Activated naive CD8-positive, alpha-beta T cell treated with anti-CD3 and anti-CD28 coated beads, Interleukin-2, amount 10 ng/mL, durations not matched to agents 7 days and 5 days (primary cell): ENCODE measurements at places on chromosomes 11 and 22. TPM values are rescaled to one million over a fixed set of nuclear protein-coding genes. Genes with fewer than 3 reads are reported as not detected.

DNA sequence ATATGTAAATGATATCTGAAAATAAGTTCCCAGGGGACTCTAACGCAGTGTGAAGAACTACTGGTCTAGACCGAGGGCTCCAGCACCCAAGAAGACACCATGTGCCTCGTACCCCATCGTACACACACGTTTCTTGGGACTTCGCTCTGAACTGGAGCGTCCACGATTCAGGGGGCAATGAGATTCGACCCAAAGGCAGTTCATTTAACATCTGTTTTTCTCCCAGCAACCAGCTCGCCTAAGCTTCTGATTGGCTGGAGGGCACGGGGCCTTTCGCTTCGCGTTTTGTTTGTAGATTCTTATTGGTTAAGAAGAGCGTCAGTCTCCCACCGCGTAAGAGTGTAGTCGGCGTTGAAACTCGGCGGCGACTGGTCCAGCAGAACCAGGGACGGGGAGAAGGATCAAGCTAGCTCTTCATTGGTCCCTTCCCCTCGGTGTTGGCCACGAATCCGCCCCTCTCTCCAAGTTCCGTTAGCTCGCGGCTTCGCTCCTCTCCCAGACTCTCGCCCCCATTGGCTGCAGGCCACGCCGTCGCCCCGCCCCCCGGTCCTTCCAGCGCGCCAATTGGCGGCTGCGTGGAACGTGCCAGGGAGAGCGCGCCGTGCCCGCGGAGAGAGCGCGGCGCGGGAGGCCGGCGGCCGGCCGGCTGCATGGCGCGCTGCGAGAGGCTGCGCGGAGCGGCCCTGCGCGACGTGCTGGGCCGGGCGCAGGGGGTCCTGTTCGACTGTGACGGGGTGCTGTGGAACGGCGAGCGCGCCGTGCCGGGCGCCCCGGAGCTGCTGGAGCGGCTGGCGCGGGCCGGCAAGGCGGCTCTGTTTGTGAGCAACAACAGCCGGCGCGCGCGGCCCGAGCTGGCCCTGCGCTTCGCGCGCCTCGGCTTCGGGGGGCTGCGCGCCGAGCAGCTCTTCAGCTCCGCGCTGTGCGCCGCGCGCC, at the start of gene PDXP:
Gene PDXP (plus strand): TSS at position 591 of the 933 bp plus-strand sequence. CDS start 60 bp downstream, at position 651.
- H3K4me3 ChIP-seq: peak within 1 kb of the TSS; percentile 95
- peak; percentile 99 for DNase-seq
- no peaks in the 10 kb centered on the region for H3K27me3 ChIP-seq
- H3K4me1 ChIP-seq: peaks cover 35% of the 10 kb centered on the region
- H3K36me3 ChIP-seq: peaks cover 11% of the 10 kb centered on the region

GRCh38 chr11:74783241-74783871, 34.7 kb downstream of the RNF169 start:
- H3K27me3 ChIP-seq: no peaks in the 10 kb centered on the region
- peak overlapping the region; percentile 53 for H3K27ac ChIP-seq
- H3K4me3 ChIP-seq: peak overlapping the region; percentile 54
- peaks cover 19% of the 10 kb centered on the region for H3K4me1 ChIP-seq

DNA sequence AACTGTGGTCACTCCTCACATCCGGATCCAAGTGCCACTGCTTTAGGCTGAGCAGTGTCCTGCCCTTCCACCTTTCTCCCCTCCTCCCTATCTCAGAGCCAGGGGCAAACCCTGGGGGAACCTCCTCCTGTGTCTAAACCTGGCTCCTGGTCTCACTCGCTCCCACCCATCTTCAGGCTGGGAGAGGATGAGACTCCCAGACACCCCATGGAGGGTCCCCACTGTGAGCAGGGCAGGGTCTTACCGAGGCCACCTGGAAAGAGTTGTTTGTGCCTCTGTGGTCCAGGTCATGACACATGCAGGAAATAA, 93.6 kb downstream of the PDE2A start:
- no peak overlapping the region for H3K4me3 ChIP-seq
- peaks cover 9% of the 10 kb centered on the region for H3K4me1 ChIP-seq
- no peak for DNase-seq
- no peak overlapping the region for H3K27ac ChIP-seq
- no peaks in the 10 kb centered on the region for H3K36me3 ChIP-seq

The OR51T1 gene
- not detected for total RNA-seq

The TMEM191C gene
- total RNA-seq: 5.4 TPM

DNA sequence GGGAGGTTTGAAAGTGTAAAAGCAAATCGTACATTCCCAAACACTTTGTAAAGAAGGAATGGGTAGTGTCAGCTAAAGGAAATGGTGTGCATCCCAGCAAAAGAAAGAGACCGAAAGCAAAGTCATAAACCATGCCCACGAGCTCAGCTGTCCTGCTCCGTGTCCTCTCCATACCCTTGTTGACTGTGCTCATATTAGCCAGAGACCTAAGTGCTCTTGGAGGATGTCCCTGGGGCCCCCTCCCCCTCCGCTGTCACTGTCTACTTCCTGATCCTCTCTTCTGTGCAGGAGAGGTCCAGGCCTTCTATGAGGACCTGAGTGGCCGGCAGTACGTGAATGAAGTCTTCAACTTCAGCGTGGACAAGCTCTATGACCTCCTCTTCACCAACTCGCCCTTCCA, 46.1 kb downstream of the SCN3B start:
- H3K27me3 ChIP-seq: no peaks in the 10 kb centered on the region
- DNase-seq: no peak
- no peak overlapping the region for H3K27ac ChIP-seq
- H3K36me3 ChIP-seq: peaks cover 27% of the 10 kb centered on the region

GRCh38 chr11:65767406-65767805, 13.4 kb downstream of the AP5B1 start:
- no peak for DNase-seq
- H3K27ac ChIP-seq: no peak overlapping the region
- peaks cover 3% of the 10 kb centered on the region for H3K4me1 ChIP-seq
- no peaks in the 10 kb centered on the region for H3K36me3 ChIP-seq
- H3K27me3 ChIP-seq: peaks cover 5% of the 10 kb centered on the region

- H3K4me1 ChIP-seq: no peaks in the 10 kb centered on the region
- no peak overlapping the region for H3K27ac ChIP-seq
- peaks cover 12% of the 10 kb centered on the region for H3K27me3 ChIP-seq
- H3K4me3 ChIP-seq: no peak overlapping the region
- DNase-seq: no peak
- H3K36me3 ChIP-seq: no peaks in the 10 kb centered on the region
These were observed 65.9 kb downstream of the SNX19 start for GRCh38 chr11:130850185-130850944.

The PLA2G3 gene
- not detected for total RNA-seq

- H3K27ac ChIP-seq: no peak overlapping the region
- H3K4me3 ChIP-seq: no peak overlapping the region
- H3K36me3 ChIP-seq: no peaks in the 10 kb centered on the region
- no peaks in the 10 kb centered on the region for H3K4me1 ChIP-seq
These were observed 73.3 kb downstream of the NFAM1 start for GRCh38 chr22:42358643-42359558.
